ENCODE measurements at places on chromosomes 16 and 17. TPM values are rescaled to one million over a fixed set of nuclear protein-coding genes. Genes with fewer than 3 reads are reported as not detected.

Gene CIBAR2
- 0.18 TPM for total RNA-seq

Gene LGALS9B
- not detected for total RNA-seq

- H3K4me1 ChIP-seq: peaks cover 3% of the 10 kb centered on the region
- H3K36me3 ChIP-seq: peaks cover 7% of the 10 kb centered on the region
- H3K4me3 ChIP-seq: no peak overlapping the region
- H3K27ac ChIP-seq: no peak overlapping the region
Observed at GRCh38 chr17:16199093-16199492, 16.2 kb downstream of the NCOR1 start.

DNA sequence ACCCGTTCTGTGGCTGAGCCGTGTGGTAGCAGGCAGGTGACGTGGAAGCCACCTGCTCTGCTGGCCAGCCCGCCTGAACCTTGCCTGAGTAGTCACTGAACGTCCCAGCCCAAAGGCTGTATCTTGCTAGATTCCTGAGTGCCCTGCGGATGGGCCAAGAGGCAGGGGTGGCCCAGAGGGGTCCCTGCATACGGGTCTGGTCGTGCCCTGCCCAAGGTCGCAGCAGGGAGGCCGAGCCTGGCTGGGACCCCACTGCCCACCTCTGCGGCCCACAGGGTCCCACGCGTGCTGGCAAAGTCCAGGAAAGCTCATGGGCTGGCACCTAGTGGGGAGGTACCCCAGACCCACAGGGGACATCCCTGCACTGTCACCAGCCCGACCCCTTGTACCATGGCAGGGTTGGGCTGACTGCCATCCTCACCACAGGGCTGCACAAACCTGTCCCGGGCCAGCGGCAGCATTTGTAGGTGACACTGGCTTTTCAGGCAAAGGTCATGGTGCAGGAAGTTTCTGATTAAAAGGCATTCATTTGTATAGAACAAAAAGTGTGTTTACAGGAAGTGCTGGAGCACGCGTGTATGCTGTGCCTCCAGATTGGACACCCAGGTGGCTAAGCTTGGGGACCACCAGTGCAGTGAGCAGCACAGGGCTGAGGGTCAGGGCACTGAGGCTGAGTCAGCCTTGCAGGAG is 45.1 kb upstream of the ZC3H18 start:
- H3K4me1 ChIP-seq: peaks cover 1% of the 10 kb centered on the region
- peaks cover 3% of the 10 kb centered on the region for H3K36me3 ChIP-seq
- H3K4me3 ChIP-seq: no peak overlapping the region
- no peak overlapping the region for H3K27ac ChIP-seq
- H3K27me3 ChIP-seq: no peaks in the 10 kb centered on the region
- DNase-seq: no peak

GRCh38 chr17:7579001-7579833 is at the start of gene CD68:
TSS of gene CD68 (plus strand) at chr17:7579638. CDS start at chr17:7579678, 40 bp downstream.
- DNase-seq: peak; percentile 91
- peaks cover 50% of the 10 kb centered on the region for H3K36me3 ChIP-seq
- peak within 1 kb of the TSS; percentile 49 for H3K27ac ChIP-seq
- peaks cover 32% of the 10 kb centered on the region for H3K4me1 ChIP-seq
- no peaks in the 10 kb centered on the region for H3K27me3 ChIP-seq
